Epithelial cell of alveolus of lung (primary cell): ENCODE measurements at places on chromosomes 5 and 9. TPM values are rescaled to one million over a fixed set of nuclear protein-coding genes. Genes with fewer than 3 reads are reported as not detected.

Gene IRX4
- total RNA-seq, result 0.16 TPM in 1 of 2 replicates, not detected in the other

Gene DPYSL3
- 22.3 and 151 TPM in 2 replicates for total RNA-seq

Gene TRMT10B
- 2.6 and 7.8 TPM in 2 replicates for total RNA-seq

Gene CTXN3
- total RNA-seq, result not detected in 2 replicates

Gene C5orf46
- total RNA-seq, result 2.3 TPM in 1 of 2 replicates, not detected in the other

Gene DOCK2
- 1.6 and 3.6 TPM in 2 replicates for total RNA-seq

Gene PCDHGC3
- total RNA-seq, result 51.5 and 161 TPM in 2 replicates

Gene MSX2
- 3.7 and 5.2 TPM in 2 replicates for total RNA-seq

Gene ZNF622
- total RNA-seq, result 31.3 and 35.0 TPM in 2 replicates

Gene ANKRD31
- under 0.01 TPM in 2 replicates for total RNA-seq

Gene TSSK1B
- total RNA-seq, result 0.26 and 0.48 TPM in 2 replicates

Gene SOX30
- total RNA-seq, result not detected in 2 replicates

Gene PCDHGB2
- total RNA-seq, result 0.39 and 3.0 TPM in 2 replicates

Gene LHX3
- total RNA-seq, result not detected in 2 replicates

Gene GNA14
- total RNA-seq, result under 0.01 and 0.40 TPM in 2 replicates

Gene CARTPT
- not detected in 2 replicates for total RNA-seq

Gene ELOVL7
- total RNA-seq, result 0.39 TPM in 1 of 2 replicates, not detected in the other

Gene PRRX2
- total RNA-seq, result 1.4 and 31.1 TPM in 2 replicates

Gene ADAMTS6
- total RNA-seq, result 18.4 and 32.3 TPM in 2 replicates

Gene NEK6
- total RNA-seq, result 38.9 and 41.0 TPM in 2 replicates

Gene OLFML2A
- 15.8 and 89.3 TPM in 2 replicates for total RNA-seq

Gene NME5
- 1.4 and 1.7 TPM in 2 replicates for total RNA-seq

Gene ZFP37
- 1.3 and 4.6 TPM in 2 replicates for total RNA-seq

Gene PPP3R2
- total RNA-seq, result not detected in 2 replicates

Gene RNF14
- total RNA-seq, result 33.7 and 58.6 TPM in 2 replicates

Gene CCDC171
- 1.0 and 1.9 TPM in 2 replicates for total RNA-seq

Gene FASTKD3
- 7.2 and 18.8 TPM in 2 replicates for total RNA-seq

Gene NIM1K
- 0.78 and 0.96 TPM in 2 replicates for total RNA-seq

Gene SOWAHA
- total RNA-seq, result 0.16 TPM in 1 of 2 replicates, not detected in the other

Gene GPX8
- 114 and 119 TPM in 2 replicates for total RNA-seq

Gene C5orf15
- total RNA-seq, result 69.8 and 84.6 TPM in 2 replicates

Gene PCDHGB7
- 7.2 and 23.6 TPM in 2 replicates for total RNA-seq

Gene CEL
- 0.52 and 1.1 TPM in 2 replicates for total RNA-seq
